ENCODE measurements at places on chromosomes 12 and 14. TPM values are rescaled to one million over a fixed set of nuclear protein-coding genes. Genes with fewer than 3 reads are reported as not detected.
A peak's percentile ranks its signal among the peaks of the same experiment; 100 is the strongest.

- DNase-seq, result no peak
Measured at GRCh38 chr12:107990325-107990724, 138.8 kb upstream of the WSCD2 start.

KIF26A gene
- total RNA-seq, result 3.7 TPM

GRCh38 chr14:99757331-99758070 is 35.7 kb upstream of the EML1 start:
- DNase-seq, result no peak

DNA sequence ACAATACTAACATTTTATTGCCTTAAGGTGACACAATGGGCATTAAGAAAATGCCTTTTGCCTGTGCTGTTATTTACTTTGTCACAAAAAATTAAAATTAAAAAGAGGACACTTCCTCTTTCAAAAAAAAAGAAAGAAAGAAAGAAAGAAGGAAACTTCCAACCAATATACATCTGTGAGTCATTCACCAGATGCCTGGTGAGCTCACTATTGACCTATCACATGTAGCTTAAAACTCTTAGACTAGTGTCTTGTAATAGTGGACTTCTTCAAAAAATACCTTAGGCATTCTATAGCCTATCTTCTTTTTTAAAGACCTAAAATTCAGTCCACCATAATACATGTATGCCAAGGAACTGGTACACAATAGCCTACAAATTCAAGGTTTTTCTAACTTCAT is 4.9 kb upstream of the SOX5 start:
- no peak for DNase-seq

ADAM20 gene
- total RNA-seq, result not detected

LHX5 gene
- not detected for total RNA-seq

GRCh38 chr14:22837750-22838538 is 1.6 kb downstream of the MMP14 start:
- peak; percentile 96 for DNase-seq

GRCh38 chr12:65810036-65810435 is 14.2 kb upstream of the HMGA2 start:
- DNase-seq, result no peak

GLI1 gene
- 3.2 TPM for total RNA-seq

- DNase-seq, result no peak
Measured at GRCh38 chr14:35236806-35237205, 55.4 kb upstream of the PSMA6 start.

GRCh38 chr14:69613312-69614073 is 2.1 kb downstream of the SUSD6 start:
- DNase-seq, result no peak

DNA sequence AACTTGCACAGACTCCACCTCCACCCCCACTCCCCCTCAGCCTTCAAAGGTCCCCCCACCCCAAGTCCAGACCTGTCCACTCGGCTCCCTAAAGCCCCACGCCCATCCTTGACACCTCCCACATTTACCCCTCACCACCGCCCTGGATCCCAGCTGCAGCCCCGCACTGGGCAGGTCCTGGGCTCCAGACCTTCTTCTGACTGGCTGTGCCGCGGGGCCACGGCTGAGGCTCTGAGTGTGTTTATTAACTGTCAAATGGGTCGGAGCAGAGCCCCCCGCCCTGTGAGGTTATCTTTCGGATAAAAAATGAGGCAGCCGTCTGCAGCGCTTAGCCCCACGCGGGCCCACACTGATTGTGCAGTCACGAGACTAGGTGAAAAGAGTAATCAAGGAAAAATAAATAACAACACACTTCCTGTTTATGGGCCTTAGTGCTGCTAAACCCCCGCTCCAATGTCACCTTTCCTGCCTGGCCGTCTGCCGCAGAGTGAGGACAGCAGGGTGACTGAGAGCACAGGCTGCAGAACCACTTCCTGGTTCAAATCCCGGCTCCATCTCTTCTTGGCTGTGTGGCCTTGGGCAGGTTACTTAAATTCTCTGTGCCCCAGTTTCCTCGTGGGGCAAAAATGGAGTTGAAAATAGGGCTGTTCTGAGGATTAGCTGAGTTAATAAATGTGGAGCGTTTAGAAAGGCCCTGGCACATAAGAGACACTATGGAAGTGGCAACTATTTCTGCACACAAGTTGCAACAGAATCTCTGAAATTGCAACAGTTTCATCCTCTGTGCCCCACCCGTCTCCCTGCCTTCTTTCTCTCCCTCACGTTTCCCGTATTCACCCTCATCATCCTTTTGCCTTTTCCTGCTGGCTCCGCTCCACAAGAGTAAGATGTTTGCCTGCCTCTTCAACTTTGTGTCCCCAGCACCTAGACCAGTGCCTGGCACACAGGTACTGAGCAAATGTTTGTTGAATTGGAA is 9.4 kb downstream of the SETD1B start:
- no peak for DNase-seq

DNA sequence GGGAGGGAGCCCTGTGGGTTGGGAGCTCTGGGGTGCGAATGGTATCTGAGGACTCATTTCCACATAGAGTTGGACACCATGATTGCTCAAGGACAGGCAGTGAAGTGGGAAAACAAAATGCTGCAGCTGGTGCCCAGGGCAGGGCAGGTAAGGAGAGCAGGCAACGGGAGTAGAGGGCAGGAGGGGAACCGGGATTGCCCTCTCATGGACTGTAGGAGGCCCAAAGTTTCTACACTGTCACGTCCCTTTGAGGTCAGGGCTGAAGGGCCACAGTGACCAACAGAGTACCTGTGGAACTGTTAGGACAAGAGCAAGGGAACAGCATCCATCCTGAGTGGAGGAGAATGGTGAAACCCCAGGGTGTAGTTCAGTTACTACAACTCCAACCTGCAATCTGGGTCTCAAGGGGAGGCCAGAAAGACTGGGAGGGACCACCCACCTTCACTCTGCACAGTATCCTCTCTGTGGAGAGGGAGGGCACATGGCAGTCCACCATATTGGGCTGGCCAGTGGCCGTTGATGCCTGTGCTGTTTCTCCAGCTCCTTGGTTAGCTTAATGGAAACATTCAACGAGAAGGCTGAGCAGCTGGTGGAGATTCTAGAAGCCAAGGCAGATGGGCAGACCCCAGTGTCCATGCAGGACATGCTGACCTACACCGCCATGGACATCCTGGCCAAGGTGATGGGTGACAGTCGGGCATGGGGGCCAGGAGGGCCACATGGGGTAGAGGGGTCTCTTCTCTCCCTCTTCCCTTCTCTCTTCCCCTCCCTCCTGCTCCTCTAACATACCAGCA is 22.2 kb downstream of the CYP46A1 start:
- no peak for DNase-seq

DNA sequence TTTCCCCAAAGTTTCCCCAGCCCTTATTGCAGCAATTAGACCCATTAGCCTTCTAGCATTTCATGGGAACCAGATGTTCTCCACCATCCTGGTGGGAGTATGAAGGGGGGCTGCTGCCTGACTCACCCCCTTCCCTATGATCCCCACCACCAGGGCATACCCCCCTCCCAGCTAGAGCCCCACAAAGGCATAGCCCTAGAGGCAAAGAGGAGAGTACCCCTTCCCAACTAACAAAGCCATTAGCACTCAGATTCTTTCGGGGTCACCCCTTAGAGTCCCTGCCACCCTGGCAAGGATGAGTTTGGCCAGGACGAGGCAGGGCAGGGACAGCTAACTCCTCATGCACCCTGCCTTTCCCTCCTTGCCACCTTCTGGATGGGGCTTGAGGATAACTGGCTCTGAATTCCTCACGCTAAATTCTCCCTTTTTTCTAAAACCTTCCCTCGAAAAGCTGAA is 9.2 kb downstream of the RARG start:
- DNase-seq, result no peak

- DNase-seq, result no peak
Measured at GRCh38 chr12:24767016-24767415, 181.9 kb downstream of the BCAT1 start.

SLC15A4 gene
- total RNA-seq, result 42.0 TPM

DNA sequence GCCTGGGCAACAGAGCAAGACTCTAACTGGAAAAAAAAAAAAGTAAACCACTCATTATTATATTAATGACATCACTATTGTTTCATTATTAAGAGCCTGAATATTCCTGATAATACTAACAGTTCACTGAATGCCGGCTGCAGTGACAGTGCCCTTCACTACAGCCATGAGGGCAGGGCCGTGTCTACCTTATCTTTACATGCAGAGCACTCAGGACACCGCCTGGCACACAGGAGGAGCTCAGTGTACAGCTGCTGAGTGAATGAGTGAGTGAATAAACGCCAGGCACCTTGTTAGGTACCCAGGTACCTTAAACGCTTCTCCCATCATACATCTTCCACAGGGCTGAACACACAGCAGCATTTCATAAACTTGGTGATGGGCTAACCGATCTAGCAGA is 23.2 kb downstream of the ZFYVE1 start:
- DNase-seq, result no peak

SERPINA1 gene
- not detected for total RNA-seq

- DNase-seq, result no peak
Measured at GRCh38 chr12:66962290-66962689, 283.4 kb upstream of the GRIP1 start.

GRCh38 chr12:53325511-53326061 is 4.2 kb upstream of the AAAS start:
- no peak for DNase-seq

GRCh38 chr12:30962047-30962446 is 35.5 kb downstream of the TSPAN11 start:
- no peak for DNase-seq

DNA sequence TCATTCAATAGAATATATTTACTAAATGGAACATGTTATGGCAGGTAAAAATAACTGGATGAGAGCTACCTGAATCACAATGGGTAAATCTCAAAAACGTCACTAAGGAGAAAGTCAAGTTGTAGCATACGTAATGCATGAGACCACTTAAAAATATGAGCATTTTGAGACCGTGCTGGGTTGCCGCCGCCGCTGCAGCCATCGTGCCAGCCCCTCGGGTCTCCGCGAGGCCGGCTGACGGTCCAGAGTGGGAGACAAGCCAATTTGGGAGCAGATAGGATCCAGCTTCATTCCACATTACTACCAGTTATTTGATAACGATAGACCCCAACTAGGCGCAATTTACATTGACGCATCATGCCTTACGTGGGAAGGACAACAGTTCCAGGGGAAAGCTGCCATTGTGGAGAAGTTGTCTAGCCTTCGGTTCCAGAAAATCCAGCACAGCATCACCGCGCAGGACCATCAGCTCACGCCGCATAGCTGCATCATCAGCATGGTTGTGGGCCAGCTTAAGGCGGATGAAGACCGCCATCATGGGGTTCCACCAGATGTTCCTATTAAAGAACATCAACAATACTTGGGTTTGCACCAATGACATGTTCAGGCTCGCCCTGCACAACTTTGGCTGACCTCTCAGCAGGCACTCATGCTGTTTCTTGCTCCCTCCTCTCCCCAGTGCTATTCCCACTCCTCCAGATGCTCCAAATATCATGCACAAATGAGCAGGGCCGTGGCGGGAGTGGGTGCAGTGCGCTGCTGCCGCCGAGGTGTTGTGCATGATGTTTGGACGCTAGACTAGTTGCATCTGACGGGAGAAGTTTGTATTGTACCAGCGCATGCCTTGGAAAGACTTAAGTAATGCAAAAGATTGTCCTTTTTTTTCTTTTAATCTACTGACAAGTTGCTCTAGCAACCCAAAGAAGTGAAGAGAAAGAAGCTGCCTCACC is 6.3 kb upstream of the BRMS1L start:
- DNase-seq, result no peak

RNFT2 gene
- total RNA-seq, result not detected

KRT6C gene
- total RNA-seq, result not detected

GRCh38 chr12:50302686-50303085 is 19.4 kb upstream of the LIMA1 start:
- peak; percentile 11 for DNase-seq

GRCh38 chr12:11797317-11797913 is 147.9 kb downstream of the ETV6 start:
- no peak for DNase-seq

DNA sequence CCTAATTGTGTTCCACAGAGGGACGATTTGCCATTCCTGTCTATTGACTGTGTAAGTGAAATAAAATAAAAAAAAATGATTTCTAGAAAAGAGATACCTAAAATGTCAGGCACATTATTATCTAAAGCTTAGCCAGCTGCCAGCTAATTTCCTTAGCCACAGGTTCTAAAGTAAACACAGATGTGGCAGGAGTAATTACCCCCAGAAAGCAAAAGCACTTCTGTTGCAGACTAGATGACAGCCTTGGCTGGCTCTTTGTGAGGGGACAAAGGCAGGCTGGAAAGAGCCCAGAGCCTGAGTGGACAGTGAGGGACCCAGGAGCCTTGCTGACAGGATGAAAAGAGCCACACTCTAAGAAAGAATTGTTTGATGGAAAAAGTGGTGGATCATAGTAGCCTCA is 418.1 kb downstream of the LRIG3 start:
- DNase-seq, result no peak

DNA sequence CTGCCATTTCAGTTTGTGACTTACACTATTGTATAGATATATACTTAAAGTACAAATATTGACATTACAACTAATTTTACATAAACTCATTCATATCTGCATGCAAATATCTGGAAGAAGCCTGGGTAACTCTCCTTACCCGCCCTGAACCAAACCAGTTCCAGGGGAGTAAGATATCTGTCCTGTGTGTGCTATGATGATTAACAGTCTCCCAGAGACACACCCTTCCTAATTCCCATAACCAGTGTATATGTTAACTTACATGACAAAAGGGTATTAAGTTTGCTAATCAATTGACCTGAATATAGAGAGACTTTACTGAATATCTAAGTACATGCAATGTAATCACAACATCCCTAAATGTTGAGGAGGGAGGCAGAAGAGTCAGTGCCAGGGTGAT is 23.0 kb downstream of the PRB3 start:
- no peak for DNase-seq

HNRNPC gene
- total RNA-seq, result 312 TPM

DNA sequence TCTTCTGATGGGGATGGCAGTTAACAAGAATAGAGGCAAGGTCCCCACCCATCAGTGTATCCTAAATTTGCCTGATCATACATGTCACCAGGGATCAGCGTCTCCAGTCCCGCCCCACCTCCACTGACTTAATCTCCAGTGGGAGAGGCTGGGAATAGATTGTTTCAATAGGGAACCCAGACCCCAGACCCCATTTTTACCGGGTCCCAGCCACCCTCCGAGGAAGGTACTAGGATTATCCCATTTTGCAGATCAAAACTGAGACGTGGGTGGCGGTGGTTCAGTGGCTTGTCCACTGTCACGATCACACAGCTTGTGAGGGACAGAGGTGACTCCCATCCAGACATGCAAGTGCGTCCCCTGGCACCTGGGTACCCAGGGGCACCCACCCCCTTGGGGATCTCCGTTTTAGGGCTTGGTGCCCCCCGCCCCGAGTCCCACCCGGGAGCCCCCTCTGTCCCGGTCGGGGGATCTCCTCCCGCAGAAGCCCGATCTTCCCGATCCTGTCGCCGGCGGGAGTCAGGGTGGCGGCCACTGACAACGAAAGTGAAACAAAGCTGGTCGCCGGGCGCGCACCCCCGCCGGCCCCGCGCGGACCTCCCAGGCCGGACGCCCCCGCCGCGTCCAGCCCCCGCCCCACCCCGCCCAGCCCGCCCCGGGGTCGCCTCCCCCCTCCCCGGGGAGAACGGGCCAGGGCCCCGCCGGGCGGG is 523 bp downstream of the WSB2 start:
- peak; percentile 89 for DNase-seq

- DNase-seq, result no peak
Measured at GRCh38 chr12:59600171-59600570, 4.3 kb downstream of the SLC16A7 start.

- no peak for DNase-seq
Measured at GRCh38 chr12:71904629-71905028, 34.0 kb upstream of the TPH2 start.
